Cardiac muscle cell (in vitro differentiated cells and primary cell): ENCODE measurements at places on chromosomes 13 and 19. TPM values are rescaled to one million over a fixed set of nuclear protein-coding genes. Genes with fewer than 3 reads are reported as not detected.
A peak's percentile ranks its signal among the peaks of the same experiment; 100 is the strongest.

GRCh38 chr19:9189535-9189934 is 10.8 kb downstream of the OR7D2 start:
- H3K36me3 ChIP-seq: no peaks in the 10 kb centered on the region
- no peak for DNase-seq
- no peak overlapping the region for H3K4me3 ChIP-seq
- H3K27me3 ChIP-seq: no peaks in the 10 kb centered on the region
- no peak overlapping the region for H3K27ac ChIP-seq

DNA sequence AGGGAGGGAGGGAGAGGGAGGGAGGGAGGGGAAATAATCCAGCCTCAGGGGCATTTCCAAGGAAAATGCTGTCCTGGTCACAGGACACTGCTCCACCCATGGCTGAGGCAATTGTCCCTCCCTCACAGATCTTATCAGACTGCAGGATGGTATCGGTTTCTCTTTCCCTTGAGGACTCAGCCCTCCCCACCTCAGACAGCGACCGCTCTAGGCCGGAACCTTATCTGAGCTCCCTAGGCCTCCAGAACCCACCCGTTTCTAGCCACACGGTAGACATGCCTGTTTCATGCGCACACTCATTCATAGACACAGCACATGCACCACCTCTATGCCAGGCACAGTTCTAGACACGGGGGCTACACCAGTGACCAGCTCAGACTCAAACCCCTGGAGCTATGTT is 10.0 kb upstream of the IZUMO2 start:
- no peak overlapping the region for H3K4me3 ChIP-seq
- no peaks in the 10 kb centered on the region for H3K4me1 ChIP-seq
- no peak overlapping the region for H3K27ac ChIP-seq
- no peaks in the 10 kb centered on the region for H3K27me3 ChIP-seq

DNA sequence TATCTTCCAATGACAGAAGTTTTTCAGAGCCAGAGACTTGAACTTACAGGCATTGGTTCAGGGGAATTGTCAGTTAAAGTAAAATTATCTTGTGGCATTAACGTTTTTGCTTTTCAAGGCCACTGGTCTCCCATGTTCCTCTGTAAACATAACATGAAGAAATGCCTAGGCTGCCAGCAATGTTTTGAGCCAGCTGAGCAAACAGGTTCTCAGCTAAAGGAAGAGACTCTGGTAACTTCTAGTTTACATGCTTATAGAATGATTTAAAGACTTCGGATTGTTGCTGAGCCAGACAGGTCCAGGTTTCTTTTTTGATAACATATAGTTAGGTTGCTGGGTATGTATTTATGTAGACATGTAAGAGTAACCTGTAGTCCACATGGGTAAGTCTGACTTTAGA is 35.7 kb downstream of the ZNF493 start:
- H3K27me3 ChIP-seq: no peaks in the 10 kb centered on the region
- DNase-seq: no peak
- H3K27ac ChIP-seq: no peak overlapping the region

DNA sequence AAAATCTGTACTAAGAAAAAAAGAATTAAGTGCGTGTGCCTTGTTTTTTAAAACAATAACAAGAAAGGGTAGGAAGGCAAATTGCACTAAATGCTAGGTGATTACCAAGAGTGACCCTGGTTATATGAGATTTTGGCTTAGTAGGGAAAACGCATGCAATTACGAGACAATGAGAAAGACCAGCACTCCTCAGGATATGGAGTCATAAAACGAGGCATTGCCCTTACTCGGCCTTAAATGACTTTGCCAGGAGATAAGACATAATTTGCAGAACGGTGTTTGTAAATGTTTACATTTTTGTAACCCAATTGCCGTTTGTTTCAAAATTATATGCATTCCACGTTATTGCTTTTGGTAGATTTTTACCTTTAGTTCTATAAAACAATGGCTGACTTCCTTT is 179.8 kb downstream of the RBM26 start:
- no peaks in the 10 kb centered on the region for H3K36me3 ChIP-seq
- DNase-seq: no peak
- H3K27ac ChIP-seq: no peak overlapping the region
- H3K27me3 ChIP-seq: no peaks in the 10 kb centered on the region
- H3K4me1 ChIP-seq: peaks cover 7% of the 10 kb centered on the region

GRCh38 chr13:47673009-47673850 is 327.8 kb downstream of the SUCLA2 start:
- H3K27ac ChIP-seq: no peak overlapping the region
- no peaks in the 10 kb centered on the region for H3K36me3 ChIP-seq
- H3K27me3 ChIP-seq: no peaks in the 10 kb centered on the region
- DNase-seq: peak; percentile 97

- no peak for DNase-seq
- no peak overlapping the region for H3K4me3 ChIP-seq
- no peak overlapping the region for H3K27ac ChIP-seq
- H3K36me3 ChIP-seq: no peaks in the 10 kb centered on the region
- peaks cover 7% of the 10 kb centered on the region for H3K4me1 ChIP-seq
Measured at GRCh38 chr13:51996641-51997040, 14.6 kb downstream of the ATP7B start.

DNA sequence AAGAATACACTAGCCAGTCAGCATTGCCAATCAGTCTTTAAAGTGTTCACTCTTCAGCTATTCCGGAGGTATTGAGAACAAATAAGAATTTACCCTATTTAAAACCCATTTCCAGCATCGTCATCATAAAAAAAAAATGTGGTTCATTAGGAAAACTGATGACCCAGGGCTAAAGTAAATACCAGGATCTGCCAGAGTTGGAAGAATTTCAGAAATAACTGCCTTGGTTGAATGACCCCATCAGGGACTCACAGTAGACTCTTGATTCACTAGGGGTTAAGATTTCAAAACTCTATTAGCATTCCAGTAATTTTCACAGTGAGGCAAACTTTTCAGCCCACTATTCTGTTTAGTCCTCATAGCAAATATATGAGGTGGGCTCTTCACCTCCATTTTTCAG is 377.0 kb downstream of the ITGBL1 start:
- no peaks in the 10 kb centered on the region for H3K27me3 ChIP-seq
- H3K4me1 ChIP-seq: no peaks in the 10 kb centered on the region
- DNase-seq: no peak
- no peaks in the 10 kb centered on the region for H3K36me3 ChIP-seq
- H3K27ac ChIP-seq: no peak overlapping the region
- H3K4me3 ChIP-seq: no peak overlapping the region

GRCh38 chr13:99197117-99197651 is 3.5 kb upstream of the UBAC2 start:
- no peak overlapping the region for H3K4me3 ChIP-seq
- DNase-seq: no peak
- no peaks in the 10 kb centered on the region for H3K36me3 ChIP-seq
- H3K4me1 ChIP-seq: peaks cover under 1% of the 10 kb centered on the region
- H3K27me3 ChIP-seq: no peaks in the 10 kb centered on the region
- H3K27ac ChIP-seq: no peak overlapping the region

DNA sequence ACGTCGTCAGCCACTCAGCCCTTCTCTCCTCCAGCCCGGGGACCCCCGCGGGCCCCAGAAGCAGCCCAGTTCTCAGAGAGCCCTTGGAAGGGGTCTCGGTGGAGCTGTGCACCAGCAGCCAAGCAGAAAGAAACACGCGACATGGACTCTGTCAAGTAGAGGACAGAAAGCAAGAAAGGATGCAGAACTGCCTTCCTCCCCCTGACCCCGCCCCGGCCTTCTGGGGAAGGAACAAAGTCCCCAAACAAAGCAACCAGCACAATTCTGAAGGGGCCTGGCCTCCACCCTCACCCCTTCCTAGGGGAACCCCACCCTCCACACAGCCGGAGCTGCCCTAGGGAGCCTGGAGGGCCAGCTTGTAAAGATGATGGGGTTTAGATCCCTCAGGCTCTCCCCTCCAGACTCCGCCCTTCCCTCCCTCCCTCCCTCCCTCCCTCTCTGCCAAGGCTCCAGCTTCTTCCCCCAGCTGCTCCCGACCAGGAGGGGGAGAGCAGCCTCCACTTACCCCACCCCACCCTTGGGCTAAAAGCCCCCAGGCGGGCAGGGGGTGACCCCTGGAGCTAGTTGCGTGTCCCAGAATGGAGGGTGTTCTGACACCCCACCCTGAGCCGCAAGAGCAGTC is 7.8 kb downstream of the LYL1 start:
- H3K27ac ChIP-seq: no peak overlapping the region

DNA sequence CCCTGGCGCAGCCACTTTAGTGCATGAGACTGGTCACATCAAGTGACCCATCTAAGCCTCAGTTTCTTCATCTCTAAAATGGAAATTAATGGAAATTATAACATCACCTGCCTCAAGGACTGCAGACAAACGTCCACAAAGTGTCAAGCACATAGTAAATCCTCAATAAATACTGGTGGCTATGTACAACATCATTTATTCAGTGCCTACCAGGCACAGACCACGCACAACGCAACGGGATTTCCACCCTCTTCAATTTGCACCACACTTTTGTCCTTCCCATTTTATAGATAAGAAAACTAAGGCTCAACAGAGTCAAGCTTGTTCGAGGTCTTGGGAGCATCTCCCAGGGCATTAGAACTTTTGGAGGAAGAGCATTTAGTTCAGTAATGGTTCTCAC is 1.4 kb downstream of the ELAVL1 start:
- H3K4me3 ChIP-seq: peak overlapping the region; percentile 86
- no peak for DNase-seq
- no peaks in the 10 kb centered on the region for H3K36me3 ChIP-seq
- peak overlapping the region; percentile 95 for H3K27ac ChIP-seq
- H3K27me3 ChIP-seq: no peaks in the 10 kb centered on the region
- H3K4me1 ChIP-seq: peaks cover 16% of the 10 kb centered on the region

DNA sequence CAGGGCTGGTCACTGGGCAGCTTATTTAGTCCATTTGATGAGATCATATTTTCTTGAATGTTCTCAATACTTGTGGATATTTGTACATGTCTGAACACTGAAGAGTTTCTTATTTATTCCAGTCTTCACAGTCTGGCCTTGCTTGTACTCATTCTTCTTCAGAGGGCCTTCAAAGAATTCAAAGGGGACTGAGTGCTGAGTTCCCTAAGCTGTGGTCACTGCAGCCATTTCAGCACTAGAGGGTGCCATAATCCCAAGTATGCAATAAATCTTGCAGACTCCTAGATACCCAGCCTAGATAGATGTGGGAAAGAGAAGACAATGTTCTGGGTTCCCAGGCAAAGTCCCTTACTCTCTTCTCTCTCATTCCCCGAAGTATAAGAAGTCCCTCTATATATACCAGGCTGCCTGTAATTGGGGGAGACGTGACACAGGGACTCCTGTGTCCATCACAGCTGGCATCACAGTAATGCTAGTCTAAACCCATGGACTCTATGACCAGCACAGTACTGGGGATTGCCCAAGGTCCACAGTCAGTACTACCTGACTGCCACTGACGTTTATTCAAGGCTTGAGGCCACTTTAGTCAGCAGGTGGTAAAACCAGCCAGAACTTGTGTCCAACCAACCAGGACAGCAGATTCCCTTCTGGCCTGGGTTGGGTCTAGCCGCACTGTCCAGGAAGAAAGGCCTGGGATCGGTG is 8.9 kb upstream of the VN1R1 start:
- H3K36me3 ChIP-seq: no peaks in the 10 kb centered on the region
- no peaks in the 10 kb centered on the region for H3K27me3 ChIP-seq
- no peak overlapping the region for H3K4me3 ChIP-seq
- no peak overlapping the region for H3K27ac ChIP-seq

DNA sequence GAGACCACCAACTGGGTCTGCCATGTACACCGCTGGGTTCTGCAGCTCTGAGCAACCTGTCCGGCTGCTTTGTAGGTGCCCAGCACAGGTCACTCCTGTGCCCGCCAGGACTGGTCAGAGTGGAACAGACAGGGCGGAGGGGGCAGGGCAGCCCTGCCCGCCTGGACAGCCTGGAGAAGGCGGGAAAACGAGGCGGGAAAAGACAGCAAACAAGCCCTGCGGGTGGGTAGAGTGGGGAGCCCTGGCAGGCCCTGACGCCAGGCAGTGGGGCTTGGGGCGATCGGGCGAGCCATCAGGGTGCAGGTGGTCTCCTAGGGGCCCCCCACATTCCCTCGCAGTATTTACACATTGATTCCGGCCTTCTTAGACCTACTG is 533 bp upstream of the UHRF1 start:
- no peak overlapping the region for H3K4me3 ChIP-seq
- H3K4me1 ChIP-seq: peaks cover 3% of the 10 kb centered on the region
- DNase-seq: no peak
- H3K27ac ChIP-seq: no peak overlapping the region
- no peaks in the 10 kb centered on the region for H3K27me3 ChIP-seq

- no peaks in the 10 kb centered on the region for H3K27me3 ChIP-seq
- H3K4me3 ChIP-seq: no peak overlapping the region
- DNase-seq: peak; percentile 67
- H3K36me3 ChIP-seq: no peaks in the 10 kb centered on the region
- no peak overlapping the region for H3K27ac ChIP-seq
- no peaks in the 10 kb centered on the region for H3K4me1 ChIP-seq
Measured at GRCh38 chr13:37811441-37811840, 58.1 kb downstream of the TRPC4 start.

DNA sequence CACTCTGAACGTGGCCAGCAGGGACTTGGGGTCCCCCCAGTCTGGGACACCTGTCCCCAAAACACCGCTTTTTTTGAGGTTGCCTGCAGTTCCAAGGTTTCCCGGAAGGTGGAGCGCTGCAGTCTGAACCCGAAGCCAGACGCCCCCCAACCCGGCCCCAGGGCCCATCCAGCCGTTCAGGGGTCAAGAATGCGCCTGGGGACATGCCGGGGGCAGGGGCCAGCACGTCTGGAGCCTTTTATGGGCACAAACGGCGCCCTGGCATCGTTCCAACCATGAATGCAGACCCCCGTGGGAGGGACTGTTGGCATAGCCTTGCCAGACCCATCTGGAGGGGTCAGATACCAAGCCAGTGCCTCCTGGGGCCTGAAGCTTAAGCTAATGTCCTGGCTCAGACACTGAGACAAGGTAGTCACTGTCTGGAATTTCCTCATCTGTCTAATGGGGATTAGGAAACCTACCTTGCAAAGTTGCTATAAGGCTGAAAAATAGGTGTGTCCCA is 6.9 kb downstream of the S1PR5 start:
- H3K27ac ChIP-seq: no peak overlapping the region
- H3K27me3 ChIP-seq: peaks cover 35% of the 10 kb centered on the region
- no peaks in the 10 kb centered on the region for H3K36me3 ChIP-seq
- peaks cover 7% of the 10 kb centered on the region for H3K4me1 ChIP-seq

- no peak overlapping the region for H3K4me3 ChIP-seq
- no peaks in the 10 kb centered on the region for H3K4me1 ChIP-seq
- peaks cover 71% of the 10 kb centered on the region for H3K36me3 ChIP-seq
- no peak overlapping the region for H3K27ac ChIP-seq
Measured at GRCh38 chr19:10998045-10998533, 37.3 kb downstream of the SMARCA4 start.

- no peak overlapping the region for H3K4me3 ChIP-seq
- no peak for DNase-seq
- H3K27me3 ChIP-seq: no peaks in the 10 kb centered on the region
- no peaks in the 10 kb centered on the region for H3K36me3 ChIP-seq
- H3K27ac ChIP-seq: no peak overlapping the region
- H3K4me1 ChIP-seq: peaks cover 15% of the 10 kb centered on the region
Measured at GRCh38 chr13:33933810-33934209, 115.9 kb downstream of the RFC3 start.

Gene CBY2
- polyA plus RNA-seq: 0.35 TPM in 1 of 2 replicates, not detected in the other

Gene TNNT1
- 34.7 and 35.5 TPM in 2 replicates for polyA plus RNA-seq
